Activated effector memory CD4-positive, alpha-beta T cell treated with Interleukin-2 at 50 U/mL for 16 hours (primary cell): ENCODE measurements at places on chromosomes 3 and 15.

DNA sequence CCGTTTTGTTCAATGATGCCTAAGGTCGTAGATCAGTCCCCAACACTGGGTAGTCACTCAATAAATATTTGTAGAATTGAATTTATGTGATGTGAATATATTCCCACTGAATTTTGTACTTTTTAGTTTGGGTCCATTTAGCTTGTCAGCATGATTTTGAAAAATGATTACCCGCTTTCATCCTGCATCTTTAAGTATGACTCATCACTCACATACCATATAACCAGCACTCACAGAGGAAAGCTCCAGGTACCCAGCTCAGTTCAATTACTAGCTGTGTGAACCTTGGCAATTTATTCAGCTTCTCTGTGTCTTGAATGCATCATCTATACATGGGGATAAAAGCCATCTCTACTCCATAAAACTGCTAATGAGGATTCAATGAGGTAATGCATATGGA lies 2.2 kb upstream of the MLF1 start:
- no peak for DNase-seq

DNA sequence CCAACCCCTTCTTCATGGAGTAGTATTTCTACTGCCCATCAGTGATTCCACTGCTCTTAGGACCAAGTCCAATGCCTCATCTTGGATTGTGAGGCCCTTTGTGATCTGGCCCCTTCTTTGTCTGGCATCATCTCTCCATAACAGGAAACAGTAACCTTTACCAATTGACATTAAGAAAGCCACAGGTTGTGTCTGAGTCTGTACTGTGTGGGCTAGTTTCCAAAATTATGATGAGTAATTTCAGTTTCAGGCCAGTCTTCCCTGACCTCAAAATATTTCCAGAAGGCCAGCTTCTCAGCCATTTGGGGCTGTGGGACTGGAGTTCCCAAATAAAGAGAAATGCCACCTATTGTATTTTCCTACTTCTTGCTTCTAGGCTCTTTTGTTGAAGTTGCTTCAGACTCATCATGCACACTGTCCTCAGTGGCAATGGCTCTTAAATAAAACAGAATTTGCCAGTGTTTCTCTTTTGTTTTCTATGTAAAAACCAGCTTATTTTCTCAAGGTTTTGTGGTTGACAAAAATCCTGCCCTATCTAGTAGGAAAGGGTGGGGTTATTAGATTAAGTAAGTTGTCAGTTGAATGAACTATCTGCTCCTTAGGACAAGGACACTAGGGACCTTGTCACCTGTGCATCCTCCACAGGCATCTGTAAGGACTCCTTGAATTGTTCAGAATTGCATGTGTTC lies 47.0 kb upstream of the ACKR4 start:
- no peak for DNase-seq

GRCh38 chr15:25727116-25727515 lies 136.0 kb downstream of the ATP10A start:
- no peak for DNase-seq

DNA sequence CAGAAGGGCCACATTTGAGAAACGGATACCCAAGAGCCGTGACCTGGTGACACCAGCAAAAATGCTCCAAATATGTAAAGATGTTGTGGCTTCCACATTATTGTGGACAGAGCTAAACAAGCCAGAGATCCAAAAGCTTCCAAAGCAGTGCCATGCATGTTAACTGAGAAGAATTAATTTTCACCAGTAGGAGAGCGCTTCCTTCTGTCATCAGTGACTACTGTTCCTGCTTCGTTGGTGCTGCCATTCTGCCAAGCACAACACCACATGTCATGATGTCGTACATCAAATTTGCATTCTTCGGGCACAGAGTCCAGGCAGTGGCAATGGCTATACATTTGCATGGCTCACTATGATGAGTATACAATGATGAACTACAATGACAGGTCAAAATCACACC lies 19.1 kb upstream of the CHST2 start:
- no peak for DNase-seq

DNA sequence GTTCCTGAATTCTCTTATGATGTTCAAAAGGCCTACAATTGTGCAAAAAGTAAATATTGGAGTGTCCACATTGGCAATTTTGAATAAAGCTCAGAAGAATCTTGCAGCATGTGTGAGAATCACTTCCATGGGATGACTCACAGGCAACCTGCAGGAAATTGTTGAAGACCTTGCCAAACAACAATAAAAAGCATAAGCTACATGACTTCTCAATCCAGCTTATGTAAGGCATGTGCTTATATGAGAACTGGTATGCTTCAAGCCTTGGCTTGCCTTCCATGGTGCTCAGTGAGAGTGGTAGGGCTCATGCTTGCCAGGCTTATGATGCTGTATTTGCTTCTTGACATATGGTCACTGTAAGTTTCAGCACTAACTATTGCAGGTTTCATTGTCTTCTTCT lies 18.4 kb upstream of the BCHE start:
- DNase-seq, result no peak

- no peak for DNase-seq
Measured at GRCh38 chr3:17820275-17820674, 77.8 kb upstream of the TBC1D5 start.

DNA sequence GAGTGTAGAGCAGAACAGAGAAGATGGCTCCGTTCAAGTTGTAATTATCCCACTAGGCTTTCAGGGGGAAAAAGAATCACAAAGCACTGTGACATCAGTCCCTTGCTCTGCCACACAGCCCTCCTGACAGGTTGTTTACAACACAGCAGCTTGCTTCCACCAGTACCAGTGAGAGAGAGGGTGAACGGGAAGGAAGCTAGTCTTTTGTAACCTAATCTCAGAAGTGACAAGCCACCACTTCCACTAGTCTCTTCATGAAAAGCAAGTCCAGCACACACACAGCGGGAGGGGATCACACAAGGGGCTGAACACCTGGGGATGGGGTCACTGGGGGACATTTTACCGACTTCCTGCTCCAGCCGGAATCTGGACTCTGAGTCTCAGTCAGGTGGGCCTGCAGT lies 86.3 kb downstream of the FAM81A start:
- DNase-seq, result no peak

- DNase-seq, result no peak
Measured at GRCh38 chr15:39290711-39291435, 290.0 kb upstream of the THBS1 start.

DNA sequence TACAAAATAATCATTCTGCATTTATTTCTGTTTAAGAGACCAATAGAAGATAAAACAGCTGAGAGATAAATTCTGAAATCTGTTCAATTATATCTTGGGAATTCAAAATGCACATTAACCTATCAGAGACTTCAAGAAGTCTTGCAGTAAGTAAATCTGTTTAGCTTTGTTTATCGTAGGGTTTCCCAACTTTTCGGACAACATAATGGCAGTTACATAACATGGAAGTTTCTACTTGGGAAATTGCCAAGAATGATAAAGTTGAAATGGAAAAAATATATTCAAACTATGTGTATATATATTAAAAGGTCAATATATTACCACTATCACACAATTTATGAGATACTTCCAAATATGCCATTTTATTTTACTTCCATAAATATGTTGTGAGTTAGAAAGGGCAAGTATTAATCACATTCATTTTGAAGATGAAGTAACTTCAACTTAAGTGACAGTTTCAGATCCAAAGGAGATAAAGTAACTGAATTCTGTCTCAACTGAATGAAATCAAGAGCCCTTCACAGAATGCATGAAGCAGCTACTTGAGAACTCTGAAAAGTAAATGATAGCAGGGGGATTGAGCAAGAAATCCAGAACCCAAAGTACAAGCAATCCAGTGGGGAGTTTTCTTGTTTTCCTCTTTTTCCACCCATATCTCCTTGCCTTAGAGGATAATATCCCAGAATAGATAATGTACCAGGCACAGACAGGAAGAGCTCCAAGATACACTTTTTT lies 108.8 kb downstream of the PLOD2 start:
- no peak for DNase-seq

- no peak for DNase-seq
Measured at GRCh38 chr3:59081071-59081470, 31.2 kb upstream of the CFAP20DC start.

DNA sequence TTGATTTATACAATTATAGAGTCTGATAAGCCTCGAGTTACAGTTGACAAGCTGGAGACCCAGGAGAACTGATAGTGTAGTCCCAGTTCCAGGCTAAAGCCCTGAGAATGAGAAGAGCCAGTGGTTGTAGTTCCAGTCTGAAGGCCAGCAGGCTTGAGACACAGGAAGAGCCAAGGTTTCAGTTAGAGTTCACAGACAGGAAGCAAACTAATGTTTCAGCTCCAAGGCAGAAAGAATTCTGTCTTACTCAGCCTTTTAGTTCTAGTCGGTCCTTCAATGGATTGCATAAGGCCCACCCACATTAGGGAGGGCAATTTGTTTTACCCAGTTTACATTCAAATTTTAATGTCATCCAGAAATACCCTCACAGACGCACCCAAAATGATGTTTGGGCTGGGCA lies 102.7 kb downstream of the CDIN1 start:
- no peak for DNase-seq

DNA sequence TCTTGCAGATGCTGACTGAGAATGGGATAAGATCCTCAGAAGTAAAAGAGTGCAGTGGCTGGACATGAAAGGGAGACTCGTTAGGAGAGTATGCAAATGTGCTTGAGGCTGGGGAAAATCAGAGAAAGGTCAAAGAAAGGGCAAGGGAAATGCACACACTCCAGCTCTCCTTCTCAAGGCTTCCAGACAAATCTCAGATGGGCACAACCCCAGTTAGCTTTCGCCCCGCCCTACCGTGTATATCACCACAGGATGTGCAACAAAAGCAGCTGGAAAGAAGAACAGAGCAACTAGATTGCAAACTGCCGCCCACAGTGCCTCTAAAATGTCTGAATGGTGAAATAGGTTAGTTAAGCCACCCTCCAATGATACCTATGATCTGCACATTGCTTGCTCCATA lies 63.9 kb downstream of the CERS3 start:
- DNase-seq, result no peak

GRCh38 chr3:148379763-148380382 lies 317.8 kb upstream of the AGTR1 start:
- no peak for DNase-seq

GRCh38 chr3:41200669-41201021 lies 1.3 kb downstream of the CTNNB1 start:
- DNase-seq, result no peak

DNA sequence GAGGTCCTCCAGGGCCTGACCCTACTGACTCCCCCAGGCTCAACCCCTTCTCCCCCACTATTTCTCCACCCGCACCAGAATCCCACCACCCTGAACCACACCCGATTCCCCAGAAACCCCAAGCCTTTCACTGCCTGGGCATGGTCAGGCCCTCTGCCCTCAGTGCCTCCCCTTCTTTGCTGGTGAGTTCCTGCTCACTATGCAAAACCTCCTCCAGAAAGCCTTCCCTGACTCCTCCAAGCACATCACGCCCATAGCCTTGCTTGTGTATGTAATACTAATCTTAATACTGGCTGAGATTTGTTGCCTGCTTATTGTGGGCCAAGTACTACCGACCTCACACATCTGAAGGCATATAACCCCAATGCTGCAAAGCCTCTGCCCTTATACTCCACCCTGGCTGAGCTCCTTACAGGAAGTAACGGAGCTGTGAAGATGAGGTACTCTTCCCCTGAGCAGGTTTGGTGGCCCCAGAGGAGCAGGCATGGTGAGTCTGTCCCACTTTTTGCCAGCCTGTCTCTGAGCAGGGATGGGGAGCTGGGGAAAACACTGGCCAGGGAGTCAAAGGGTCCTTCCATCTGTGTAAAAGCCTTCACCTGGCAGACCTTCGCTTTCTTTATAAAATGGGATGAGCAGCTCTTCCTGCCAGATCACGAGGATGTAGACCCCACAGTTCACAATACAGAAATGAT lies 9.5 kb downstream of the RAB6B start:
- no peak for DNase-seq

DNA sequence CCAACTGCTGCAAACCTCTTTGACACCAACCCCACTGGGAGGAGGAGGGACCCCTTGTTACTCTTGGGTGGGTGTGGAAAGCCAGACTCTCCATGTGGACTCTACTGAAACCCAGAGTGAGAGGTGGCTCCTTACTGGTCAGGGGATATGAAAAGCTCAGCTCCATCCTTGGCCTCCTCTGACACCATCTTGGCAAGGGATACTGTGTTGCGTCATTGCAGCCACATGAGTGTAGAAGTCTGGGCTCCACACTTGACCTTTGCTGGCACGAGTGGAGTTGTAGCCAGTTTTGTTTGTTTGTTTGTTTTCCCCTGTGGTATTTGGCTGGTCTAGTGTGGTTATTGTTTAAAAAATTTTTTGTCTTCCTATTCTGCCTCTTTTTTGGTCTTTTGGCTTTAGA lies 289.1 kb downstream of the GAP43 start:
- no peak for DNase-seq
